ENCODE measurements at places on chromosomes 16 and 17.

GRCh38 chr17:61366715-61367413, 32.8 kb upstream of the TBX2 start:
- DNase-seq = no peak

DNA sequence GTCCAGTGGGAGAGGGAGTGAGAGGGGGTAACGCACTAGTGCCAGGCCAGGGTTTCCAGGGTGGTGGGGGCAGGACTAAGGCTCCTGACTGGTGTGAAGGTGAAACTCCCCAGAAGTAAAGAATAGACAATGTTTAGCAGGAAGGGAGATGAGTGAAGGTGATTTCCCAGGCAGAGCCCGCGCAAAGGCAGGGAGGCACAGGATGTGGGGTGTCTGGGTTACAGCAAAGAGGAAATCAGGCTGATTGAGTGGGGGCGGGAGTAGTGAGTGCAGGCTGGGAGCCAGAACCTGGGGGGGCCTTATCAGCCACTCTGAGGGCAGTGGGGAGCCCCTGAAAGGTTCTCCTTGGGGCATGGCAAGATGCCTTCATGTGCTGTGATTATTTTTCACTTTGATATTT, 167.5 kb downstream of the UTP18 start:
- DNase-seq = no peak

DNA sequence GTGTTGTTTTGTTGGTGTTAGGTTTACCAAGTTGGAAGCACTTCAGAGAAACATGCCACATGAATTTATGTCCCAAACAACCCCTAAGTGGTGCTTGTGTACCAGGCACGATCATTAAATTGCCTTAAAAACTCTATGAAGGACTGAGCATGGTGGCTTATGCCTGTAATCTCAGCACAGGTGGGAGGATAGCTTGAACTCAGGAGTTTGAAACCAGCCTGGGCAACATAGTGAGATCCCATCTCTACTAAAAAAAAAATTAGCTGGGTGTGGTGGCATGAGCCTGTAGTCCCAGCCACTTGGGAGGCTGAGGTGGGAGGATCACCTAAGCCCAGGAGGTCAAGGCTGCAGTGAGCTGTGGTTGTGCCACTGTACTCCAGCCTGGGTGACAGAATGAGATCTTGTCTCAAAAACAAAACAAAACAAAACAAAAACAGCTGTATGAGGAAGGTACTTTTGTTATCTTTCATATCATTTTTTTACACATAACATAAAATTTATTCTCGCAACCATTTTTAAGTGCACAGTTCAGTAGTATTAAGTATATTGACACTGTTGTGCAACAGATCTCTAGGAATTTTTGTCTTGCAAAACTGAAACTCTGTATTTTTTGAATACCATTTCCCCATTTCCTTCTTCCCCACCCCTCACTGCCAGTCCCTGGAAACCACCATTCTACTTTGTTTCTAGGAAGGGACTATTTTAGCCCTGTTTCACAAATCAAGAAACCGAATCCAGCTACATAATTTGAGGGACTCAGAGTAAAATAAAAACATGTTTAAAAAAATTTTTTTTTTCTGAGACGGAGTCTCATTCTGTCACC, 14.3 kb upstream of the RBBP6 start:
- DNase-seq = no peak

GRCh38 chr16:63422715-63423114, 1386.5 kb upstream of the CDH8 start:
- DNase-seq = no peak

- no peak for DNase-seq
Measured at GRCh38 chr17:28295677-28296578, 23.1 kb upstream of the TMEM97 start.

GRCh38 chr16:73172241-73172972, 124.5 kb upstream of the ZFHX3 start:
- DNase-seq = peak; percentile 65
